ENCODE measurements at places on chromosomes 4 and X.
A peak's percentile ranks its signal among the peaks of the same experiment; 100 is the strongest.

GRCh38 chr4:101049549-101050001 is 297.8 kb downstream of the PPP3CA start:
- no peak for DNase-seq

- DNase-seq: no peak
Measured at GRCh38 chr4:168831585-168831918, 178.5 kb downstream of the CBR4 start.

GRCh38 chr4:183989931-183990330 is 84.8 kb downstream of the STOX2 start:
- DNase-seq: no peak

GRCh38 chr4:60042941-60043340 is 1157.2 kb upstream of the ADGRL3 start:
- DNase-seq: no peak

- no peak for DNase-seq
Measured at GRCh38 chr4:78145622-78146021, 88.5 kb downstream of the FRAS1 start.

GRCh38 chrX:46912098-46912602 is at the start of gene JADE3:
Gene JADE3 (plus strand): TSS chrX:46912421. CDS start chrX:46984895, 72,474 bp downstream.
- DNase-seq: peak; percentile 89

- DNase-seq: no peak
Measured at GRCh38 chr4:1226144-1226481, 22.8 kb downstream of the CTBP1 start.

GRCh38 chrX:72041176-72041575 is 90.5 kb downstream of the RTL5 start:
- DNase-seq: no peak

- no peak for DNase-seq
Measured at GRCh38 chr4:135240796-135241195, 1039.2 kb upstream of the PABPC4L start.

DNA sequence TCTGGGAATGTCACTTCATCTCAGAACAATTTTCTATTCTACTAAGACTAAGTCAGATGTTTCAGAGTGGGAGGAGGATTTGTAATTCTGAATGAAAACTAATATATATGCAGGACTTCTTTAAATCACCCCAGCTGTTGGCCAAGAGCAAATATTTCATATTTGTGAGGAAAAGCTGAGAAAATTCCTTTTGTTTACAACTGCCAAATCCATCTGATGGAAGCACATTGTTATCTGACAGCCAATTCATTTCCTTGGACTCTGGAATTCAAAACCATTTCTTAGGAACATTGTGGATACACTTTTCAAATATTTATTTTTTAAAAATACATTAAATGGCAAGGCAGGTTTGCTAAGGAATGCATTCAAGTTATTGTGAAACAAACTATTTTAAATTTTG is 8.0 kb downstream of the SLIT2 start:
- DNase-seq: no peak

DNA sequence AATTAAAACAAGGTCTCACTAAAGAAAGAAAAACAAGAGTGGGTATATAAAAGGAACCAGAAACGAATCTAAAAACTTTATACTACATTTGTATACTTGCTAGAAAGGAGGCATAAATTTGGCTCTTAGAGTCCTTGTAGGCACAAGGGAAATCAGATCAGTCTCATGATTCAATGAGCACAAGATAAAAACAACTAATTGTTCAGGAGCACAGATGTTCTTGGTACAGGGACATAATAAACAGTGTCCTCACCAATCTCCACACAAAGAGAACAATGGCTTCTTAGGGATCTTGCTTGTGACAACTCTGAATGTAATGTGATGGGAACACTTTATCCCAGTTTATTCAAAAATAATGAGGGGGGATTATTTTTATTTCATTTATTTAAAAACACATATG is 28.3 kb downstream of the TMEM144 start:
- no peak for DNase-seq

DNA sequence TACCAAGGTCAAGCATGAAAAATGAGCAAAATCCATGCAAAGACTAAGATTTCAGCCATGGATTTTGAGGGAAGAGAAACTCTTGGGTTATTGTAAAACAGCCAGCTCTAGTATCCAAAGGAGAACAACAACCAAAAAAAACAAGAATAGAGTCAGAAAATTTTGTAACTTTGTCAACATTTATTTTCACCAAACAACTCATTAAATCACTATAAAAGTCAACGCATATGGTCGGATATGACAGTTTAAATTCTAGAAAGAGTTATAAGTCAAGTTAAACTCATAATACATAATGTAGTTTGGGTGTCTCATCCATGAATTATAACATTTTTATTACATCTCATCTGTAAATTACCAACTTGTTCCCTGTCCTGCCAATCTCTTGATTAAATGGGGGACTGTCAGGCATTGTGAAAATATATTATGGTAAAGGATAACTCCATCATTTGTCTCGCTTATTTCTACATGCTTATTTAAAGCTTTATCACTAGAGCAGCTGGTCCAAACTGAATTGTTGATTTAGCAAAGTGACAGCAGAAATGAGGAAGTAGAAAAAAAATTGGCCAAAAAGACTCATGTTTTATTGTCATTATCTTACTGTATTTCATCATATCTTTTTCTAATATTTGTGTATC is 224.8 kb upstream of the NOCT start:
- no peak for DNase-seq

DNA sequence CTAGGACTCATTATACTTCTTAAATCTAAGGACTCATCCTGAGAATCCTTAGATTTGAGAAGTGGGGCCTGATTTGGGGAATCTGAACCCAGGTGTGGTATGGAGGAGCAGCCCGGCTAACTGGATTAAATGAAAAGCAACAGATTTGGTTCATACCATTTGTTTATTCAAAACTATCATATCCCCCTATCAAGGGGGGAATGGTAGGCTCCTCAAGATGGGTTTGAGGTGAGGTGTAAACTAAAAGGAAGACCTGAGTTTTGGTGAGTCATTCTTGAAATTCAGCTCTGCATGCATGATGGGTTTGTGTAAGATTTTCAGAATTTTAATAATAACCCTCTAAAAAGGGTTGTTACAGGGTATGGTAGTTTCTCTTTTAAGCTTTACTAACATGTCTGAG is 53.4 kb downstream of the CASP6 start:
- DNase-seq: no peak

- no peak for DNase-seq
Measured at GRCh38 chrX:152177497-152178269, 39.3 kb upstream of the MAGEA10 start.

DNA sequence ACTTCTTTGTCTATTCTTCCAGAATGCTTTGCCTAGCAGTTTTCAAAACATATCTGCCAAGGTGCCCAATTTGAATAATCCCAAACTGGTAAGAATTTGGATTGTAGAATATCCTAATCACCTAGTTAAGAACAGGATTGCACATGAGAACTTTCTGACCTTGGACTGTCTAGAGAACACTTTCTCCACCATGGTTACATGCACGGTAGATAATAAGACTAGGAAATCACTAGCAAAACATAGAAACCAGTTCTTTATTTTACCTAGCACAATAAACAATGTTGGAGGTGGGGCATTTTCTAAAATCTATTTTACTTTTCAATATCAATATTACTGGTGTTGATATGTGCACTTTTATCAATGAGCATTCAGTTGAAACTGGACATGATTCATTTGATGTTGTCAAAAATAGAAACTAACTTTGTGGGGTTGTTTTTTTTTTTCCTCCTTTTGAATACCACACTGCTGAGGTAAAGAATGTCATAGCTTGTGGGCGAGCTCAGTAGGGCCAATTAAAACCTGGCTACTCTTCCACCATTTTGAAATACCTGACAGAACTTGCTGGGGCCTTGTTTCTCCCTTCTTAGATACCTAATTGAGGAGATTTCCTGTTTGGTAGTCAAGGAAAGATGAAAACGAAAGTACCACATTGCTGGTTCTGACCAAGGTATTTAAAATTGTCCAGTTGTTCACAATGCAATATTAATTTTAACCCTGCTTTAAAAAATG is 10.4 kb downstream of the MID1IP1 start:
- DNase-seq: no peak

- DNase-seq: peak; percentile 4
Measured at GRCh38 chr4:48653217-48654014, 126.7 kb downstream of the FRYL start.

GRCh38 chr4:106270736-106271135 is 45.3 kb downstream of the TBCK start:
- no peak for DNase-seq

DNA sequence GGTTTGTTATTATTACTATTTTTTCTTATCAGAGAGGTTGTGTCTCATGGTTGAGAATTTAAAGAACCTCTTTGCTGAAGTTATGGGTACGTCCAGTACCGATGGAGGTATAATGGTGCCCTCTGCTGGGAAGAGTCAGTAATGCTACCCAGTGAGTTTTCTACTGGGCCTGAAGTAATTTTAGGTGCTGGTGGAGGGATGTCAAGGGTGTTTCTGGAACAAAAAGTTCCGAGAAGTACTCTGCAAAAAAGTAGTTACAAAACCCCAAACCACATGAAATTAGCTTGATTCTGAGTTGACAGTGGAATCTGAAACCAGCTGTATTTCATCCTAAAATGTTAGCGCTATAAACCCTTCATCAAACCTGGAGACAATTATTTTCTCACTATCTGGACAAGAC is 102.5 kb upstream of the MID1 start:
- DNase-seq: peak; percentile 18

DNA sequence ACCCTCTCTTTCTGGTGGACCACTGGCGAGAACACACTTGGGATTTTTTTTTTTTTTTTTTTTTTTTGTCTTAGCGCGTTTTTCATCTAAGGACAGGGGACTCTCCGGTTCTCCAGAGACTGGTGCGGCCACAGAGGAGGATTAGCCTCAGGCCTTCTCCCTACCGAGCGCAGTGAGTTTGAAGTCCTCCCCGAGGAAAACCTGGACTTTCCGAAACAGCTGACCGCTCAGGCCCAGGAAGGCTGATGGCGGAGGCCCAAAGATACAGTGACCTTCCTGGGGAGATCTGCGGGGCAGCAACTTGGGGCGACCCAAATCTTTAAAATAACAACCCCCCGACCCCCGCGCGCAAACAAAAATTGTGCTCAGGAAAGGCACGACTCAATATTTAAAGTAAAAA is 9.2 kb downstream of the NKX3-2 start:
- DNase-seq: no peak

GRCh38 chr4:83128240-83128929 is 13.9 kb upstream of the PLAC8 start:
- no peak for DNase-seq

GRCh38 chr4:143404555-143404954 is 67.9 kb downstream of the GAB1 start:
- no peak for DNase-seq

- peak; percentile 4 for DNase-seq
Measured at GRCh38 chrX:134423606-134424005, 36.4 kb upstream of the HPRT1 start.

DNA sequence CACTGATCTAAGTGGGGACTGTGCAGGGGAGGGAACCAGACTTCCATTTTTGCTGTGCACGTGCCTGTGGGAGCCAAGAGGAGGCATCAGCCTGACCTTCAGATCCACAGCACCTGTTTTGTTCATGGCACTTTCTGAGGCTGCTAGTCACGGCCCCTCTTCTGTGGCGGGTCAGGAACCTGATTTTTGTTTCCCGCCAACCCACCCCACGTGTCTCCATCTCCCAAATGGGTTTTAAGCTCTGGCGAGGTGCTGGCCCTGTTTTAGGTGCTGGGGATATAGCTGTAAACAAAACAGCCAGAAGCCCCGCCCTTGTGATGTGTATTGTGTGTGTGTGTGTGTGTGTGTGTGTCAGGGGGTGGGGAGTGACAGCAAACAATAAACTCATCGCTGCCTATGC is 60.4 kb upstream of the GRPEL1 start:
- DNase-seq: no peak

DNA sequence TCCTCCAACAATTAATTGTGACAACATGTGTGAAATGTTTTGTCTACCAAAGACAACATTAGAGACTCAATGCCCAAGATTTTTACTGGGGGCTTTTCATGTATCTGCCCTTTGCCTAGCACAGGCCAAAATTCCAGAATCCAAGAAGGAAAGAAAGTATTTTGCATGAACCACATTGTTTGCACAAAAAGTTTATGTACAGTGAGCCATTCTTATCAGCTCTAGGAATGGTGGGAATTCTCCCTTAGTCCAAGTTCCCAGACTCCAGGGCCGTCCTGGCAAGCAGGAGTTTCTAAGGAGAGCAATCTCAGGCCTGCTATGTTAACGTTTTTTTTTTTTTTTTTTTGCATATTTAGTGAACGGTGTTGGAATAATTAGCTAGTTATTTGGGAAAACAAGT is 21.6 kb downstream of the GPRASP1 start:
- no peak for DNase-seq
